Nasal cavity respiratory epithelium epithelial cell of viscerocranial mucosa (primary cell): ENCODE measurements at places on chromosomes 3 and 15. TPM values are rescaled to one million over a fixed set of nuclear protein-coding genes. Genes with fewer than 3 reads are reported as not detected.

The RARRES1 gene
- total RNA-seq = 1.4 TPM in 1 of 2 replicates, not detected in the other

The LMOD3 gene
- not detected in 2 replicates for total RNA-seq

The CSTA gene
- total RNA-seq = 114 and 450 TPM in 2 replicates

The GOLGA8R gene
- total RNA-seq = 0.34 and 1.6 TPM in 2 replicates

The P2RY13 gene
- not detected in 2 replicates for total RNA-seq

The PODXL2 gene
- total RNA-seq = 3.4 and 11.7 TPM in 2 replicates

The NDUFAF3 gene
- total RNA-seq = 45.5 and 57.4 TPM in 2 replicates

The SCAANT1 gene
- not detected in 2 replicates for total RNA-seq

The PTX3 gene
- 1.7 and 7.5 TPM in 2 replicates for total RNA-seq

The PRR20G gene
- total RNA-seq = not detected in 2 replicates

The CGNL1 gene
- 1.4 and 1.9 TPM in 2 replicates for total RNA-seq

The GOLGA8J gene
- not detected in 2 replicates for total RNA-seq

The POLQ gene
- total RNA-seq = 0.50 and 1.0 TPM in 2 replicates

The PLD1 gene
- 13.3 and 32.7 TPM in 2 replicates for total RNA-seq

The NR2F2 gene
- total RNA-seq = 1.7 and 12.0 TPM in 2 replicates

The HTR3E gene
- total RNA-seq = not detected in 2 replicates

The IL17RB gene
- total RNA-seq = under 0.01 and 0.07 TPM in 2 replicates

The DPPA4 gene
- total RNA-seq = not detected in 2 replicates

The AEN gene
- 53.7 and 87.5 TPM in 2 replicates for total RNA-seq

The LHFPL4 gene
- under 0.01 TPM in 1 of 2 replicates, not detected in the other for total RNA-seq

The SLC22A13 gene
- 0.34 and 0.43 TPM in 2 replicates for total RNA-seq
